ENCODE measurements at places on chromosomes 2 and 18. TPM values are rescaled to one million over a fixed set of nuclear protein-coding genes. Genes with fewer than 3 reads are reported as not detected.
A peak's percentile ranks its signal among the peaks of the same experiment; 100 is the strongest.

Gene INPP4A
- total RNA-seq = 127 TPM

Gene CNTNAP5
- not detected for total RNA-seq

Gene ARHGEF4
- 0.30 TPM for total RNA-seq

Gene MEP1B
- not detected for total RNA-seq

Gene EDAR
- total RNA-seq = not detected

Gene PTPRM
- 9.3 TPM for total RNA-seq

Gene CFAP221
- total RNA-seq = not detected

DNA sequence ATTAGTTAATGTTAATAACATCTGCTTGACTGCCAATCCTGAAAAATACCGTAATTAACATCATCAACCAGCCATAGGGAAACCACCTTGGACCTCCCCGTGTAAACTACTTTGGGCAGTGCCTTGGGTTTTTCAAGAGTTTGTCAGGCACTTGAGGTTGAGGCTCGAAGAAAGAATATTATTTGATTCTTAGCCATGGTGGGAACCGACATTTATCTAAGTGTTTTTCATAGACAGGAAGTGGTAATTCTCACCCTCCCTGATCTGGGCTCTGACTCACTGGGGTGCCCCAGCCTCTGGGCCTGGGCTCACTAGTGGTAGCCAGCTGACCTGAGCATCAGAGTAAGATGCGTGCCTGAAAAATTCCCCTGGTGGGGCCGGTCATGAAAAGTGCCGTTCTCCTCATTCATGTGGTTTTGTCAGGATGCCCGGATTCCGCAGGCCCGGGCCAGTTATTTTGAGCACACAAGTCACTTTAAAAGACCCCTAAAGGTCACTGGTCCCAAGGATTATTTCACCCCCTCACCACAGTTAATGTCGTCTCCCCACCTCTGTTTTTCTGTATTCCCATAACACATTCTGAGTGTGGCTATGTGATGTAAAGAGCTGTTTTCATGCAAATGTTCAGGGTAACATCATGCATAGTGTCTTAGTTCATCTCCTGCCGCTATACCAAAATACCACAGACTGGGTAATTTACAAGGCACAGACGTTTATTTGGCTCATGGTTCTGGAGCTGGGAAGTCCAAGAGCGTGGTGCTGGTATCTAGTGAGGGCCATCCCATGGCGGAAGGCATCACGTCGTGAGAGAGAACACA is 21.6 kb upstream of the SPATA3 start:
- peak; percentile 77 for DNase-seq

DNA sequence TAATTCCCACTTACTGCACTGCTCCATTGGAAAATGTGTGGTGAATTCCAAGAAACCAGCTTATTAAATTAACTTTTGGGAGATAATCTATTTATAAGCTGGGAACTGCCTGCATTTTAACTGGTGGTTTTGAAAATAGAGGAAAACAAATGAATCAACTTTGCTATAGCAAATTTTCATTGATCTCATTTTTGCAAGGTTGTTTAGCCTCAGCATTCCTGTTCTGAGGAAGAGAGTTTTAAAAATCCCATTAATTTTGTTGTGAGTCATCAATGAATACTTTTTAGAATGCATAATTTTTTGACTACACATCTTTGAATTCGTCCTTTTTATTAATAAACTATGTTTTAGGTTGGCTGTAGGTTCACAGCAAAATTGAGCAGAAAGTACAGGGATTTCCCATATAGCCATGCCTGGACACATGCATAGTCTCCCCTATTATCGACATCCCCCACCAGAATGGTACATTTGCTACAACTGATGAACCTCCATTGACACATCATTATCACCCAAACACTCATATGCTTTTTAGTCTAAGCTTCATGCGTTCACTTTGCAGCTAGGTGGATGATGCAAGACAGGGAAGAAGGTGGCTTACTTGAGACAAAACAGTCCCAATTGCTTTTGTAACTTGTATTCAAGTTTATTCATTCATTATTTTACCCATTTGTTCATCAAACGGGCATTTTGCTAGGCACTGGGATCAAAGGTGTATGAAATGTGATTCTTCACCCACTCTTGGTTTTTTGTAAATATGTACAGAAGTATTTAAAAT is 106.9 kb downstream of the ZNF521 start:
- no peak for DNase-seq

DNA sequence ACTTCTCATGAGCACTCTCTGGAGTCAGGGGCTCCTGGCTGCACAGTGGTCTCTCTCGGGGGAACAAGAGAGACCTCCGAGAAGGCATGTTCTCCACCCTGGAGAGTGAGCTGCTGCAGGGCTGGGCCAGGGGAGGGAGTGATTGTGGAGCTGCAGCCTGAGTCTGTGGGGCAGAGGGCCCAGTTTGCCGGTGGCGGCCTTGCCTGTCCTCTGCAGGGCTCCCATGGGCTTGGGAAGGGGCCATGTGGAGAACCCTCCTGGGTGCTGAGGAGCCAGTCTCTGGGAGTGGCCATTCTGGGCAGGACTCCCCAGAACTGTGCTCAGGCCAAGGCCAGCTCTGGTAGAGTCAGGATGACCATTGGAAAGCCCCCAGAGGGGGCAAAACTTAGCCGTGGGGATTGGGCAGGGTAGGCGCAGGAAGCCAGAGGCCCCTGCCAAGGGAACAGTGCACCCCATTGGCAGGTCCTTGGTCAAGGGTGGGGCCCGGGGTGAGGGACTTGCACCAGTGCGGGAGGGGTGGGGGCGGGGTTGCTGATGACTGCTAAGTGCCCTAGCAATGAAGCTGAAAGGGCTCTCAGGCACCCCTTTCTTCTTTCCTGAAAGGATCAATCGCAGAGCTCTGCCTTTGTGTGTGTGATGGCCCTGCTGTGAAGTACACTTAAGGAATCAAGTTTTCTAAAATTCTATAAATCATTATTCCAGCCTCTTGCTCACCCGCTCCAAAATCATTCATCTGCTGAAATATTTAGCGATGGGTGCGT is 69.7 kb upstream of the BOD1L2 start:
- no peak for DNase-seq

DNA sequence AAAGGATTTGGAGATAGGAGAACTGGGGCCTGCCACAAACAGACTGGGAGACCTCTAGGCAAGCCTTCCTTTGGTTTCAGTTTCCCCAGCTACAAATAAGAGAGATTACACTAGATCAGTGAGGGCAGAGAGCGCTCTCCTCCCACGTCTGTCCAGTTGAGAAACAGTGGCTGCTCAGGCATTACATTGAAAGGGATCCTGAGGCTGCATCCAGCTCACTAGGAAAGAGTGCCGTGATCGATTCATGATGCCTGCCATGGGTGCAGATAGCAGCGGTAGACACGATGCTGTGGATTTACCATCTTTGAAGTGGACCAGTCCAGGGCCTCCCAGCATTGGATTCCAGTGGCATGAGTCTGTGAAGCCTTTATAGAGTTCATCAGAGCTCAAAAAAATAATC is 62.6 kb downstream of the EN1 start:
- no peak for DNase-seq

GRCh38 chr2:30978854-30979253 is 159.4 kb downstream of the GALNT14 start:
- no peak for DNase-seq

DNA sequence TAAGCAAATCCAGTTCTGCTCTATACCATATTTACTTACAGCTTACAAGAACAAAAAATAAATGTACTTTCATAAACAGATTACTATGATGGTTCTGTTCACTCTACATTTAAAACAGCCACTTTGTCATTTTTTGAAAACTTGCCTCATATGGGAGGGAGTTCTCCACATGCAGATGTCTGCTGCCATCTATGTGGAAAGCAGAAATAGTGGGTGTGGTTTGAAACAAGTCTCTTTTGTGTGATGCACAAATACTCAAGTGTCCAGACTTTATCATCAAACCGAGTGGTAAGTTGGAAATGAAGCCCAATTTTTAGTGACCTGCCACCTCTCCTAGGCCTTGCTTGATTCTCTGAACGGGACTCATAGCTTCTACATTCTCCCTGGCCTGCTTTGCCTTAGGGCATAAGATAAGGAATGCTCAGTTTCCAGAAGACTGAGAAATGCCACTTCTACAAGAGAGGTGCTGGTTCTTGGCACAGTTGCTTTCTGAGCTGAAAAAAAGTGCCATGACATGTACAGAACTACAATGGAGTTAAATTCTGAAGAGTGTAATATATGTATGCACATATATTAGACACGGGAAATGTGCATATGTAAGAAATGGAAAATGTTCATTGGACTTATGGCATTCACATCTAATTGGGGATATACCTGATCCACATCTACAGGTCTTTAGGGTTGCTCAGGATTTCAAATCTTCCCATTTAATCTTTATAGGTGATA is 221.0 kb downstream of the SLC8A1 start:
- DNase-seq = no peak

DNA sequence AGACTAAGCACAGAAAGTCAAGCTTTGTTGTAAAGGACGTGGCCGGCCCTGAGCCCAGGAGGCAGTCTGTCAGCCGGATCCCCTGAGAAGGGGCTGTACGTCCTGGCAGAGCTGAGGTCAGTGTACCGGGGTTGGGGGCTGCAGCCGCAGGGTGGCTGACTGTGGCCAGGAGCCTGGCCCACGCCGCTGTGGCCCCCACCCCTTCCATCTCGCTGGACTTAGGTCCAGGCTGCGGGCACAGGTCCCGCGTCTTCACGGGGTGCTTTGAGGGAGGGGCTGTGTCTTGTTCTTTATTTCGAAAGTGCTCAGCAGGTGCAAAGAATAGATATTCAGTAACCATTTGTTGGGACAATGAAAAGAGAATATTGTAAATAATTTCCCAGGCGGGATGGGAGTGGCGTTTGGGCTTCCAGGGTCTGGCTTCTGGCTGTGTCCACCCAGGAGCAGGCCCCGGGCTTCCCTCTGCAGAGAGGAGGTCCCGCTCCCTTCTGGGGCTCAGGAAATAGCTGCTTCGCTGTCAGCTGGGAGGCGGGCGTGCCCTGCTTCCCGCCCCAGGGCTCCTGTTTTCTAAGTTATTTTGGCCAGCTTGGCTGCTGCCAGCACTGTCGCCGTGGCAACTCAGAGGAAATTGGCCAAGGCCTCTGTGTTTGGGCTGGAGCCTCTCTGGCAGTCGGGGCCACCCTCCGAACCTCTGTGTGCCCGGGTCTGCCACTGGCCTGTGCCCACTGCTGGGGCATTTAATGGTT is 7.4 kb downstream of the NFATC1 start:
- peak; percentile 42 for DNase-seq

GRCh38 chr18:50696929-50697328 is 122.9 kb downstream of the MRO start:
- no peak for DNase-seq

DNA sequence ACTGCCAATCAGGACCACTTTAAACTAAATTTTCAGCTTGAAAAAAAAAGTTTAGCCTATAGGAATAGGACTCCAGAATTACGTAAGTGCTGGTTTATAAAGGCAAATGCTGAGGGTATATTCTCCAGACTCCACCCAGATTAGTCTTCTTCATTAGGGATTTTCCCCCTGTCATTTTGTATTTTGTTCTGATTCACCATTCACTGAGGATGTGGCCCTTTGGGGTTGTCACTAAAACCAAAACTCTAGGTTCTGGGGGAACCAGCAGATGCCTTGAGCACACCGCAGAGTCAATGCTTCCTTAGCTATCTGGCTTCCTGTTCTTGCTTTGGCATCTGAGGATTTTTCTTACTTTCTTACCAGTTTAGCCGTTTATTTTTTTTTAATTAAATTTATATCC is 10.5 kb downstream of the SCYGR4 start:
- DNase-seq = no peak

GRCh38 chr2:219350710-219351221 is 18.2 kb upstream of the RESP18 start:
- no peak for DNase-seq

DNA sequence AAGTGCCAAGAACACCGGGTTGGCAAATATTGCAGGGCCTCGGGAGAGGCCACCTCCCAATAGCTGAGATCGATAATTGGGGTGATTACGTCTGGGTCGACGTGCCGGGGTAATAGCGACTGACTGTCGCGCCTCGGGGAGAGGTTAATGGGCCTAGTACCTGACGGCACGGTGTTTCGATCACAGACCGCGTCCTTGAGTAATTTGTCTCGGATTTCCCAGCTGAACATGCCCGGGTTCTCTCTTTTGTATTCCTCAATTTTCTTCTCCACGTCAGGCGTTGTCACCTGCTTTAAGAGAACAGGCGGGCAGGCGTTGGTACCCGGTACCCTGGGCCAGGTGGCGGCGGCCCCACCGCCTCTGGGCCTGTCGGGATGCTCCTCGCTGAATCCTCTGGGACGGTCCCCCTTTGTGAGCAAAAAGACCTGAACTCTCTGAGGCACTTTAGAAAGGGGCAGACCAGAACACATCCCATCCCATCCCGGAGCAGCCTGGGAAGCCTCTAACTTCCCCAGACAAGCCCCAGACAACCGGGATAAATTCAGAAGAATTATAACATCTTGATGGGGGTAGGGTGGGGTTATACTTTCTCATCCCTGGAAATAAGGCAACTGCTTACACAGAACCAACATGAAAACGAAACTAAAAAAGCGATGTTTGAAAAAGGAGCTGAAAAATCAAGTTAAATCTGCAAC is 3.3 kb downstream of the PAX3 start:
- DNase-seq = no peak

GRCh38 chr18:10470429-10470828 is 16.0 kb downstream of the APCDD1 start:
- no peak for DNase-seq

- DNase-seq = no peak
These were observed 81.5 kb downstream of the MAPRE2 start for GRCh38 chr18:35122586-35123224.

- DNase-seq = no peak
These were observed 156.5 kb upstream of the LRATD1 start for GRCh38 chr2:14475994-14476393.

- no peak for DNase-seq
These were observed 908.2 kb downstream of the TSN start for GRCh38 chr2:122663620-122664019.

DNA sequence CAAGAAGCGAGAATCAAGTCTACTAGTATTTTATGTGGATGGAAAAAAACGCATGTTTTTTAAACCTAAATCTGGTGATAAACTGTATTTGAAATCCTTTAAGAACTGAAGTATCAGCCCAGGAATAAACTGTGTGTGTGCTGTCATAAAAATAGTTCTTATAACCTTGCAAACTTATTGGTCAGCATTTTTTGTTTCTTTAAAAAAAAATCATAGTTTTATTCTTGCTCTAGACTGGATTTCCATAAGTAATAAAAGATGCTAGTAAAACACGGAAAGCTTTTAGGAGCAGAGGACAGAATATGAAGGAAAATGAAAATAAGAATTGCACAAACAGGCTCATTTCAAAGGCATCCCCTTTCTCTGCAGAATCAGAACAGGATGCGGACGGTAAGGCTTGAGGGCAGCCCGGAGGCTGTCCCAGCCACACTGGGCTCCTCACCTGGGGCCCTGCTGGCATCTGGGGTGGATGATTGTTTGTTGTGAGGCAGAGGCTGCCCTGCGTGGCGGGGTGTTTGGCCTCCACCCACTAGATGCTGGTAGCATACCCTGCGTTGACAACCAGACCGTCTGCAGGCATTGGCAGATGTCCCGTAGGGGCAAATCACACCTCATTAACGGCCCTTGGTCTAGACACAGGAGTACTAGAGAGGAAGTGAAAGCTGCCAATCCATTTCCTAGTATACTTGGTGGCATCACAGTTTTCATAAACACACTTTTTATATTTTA is 52.5 kb downstream of the MBP start:
- no peak for DNase-seq

Measured in activated CD4-positive, alpha-beta memory T cell treated with anti-CD3 and anti-CD28 coated beads, Interleukin-2, amount 10 ng/mL, durations not matched to agents 7 days and 5 days (primary cell).